ENCODE measurements at places on chromosomes 11 and 22.

GRCh38 chr11:43736502-43737200, 56.1 kb downstream of the HSD17B12 start:
- DNase-seq, result no peak

GRCh38 chr11:58505849-58506248, 2.1 kb downstream of the OR5B21 start:
- no peak for DNase-seq

- DNase-seq, result no peak
Observed at GRCh38 chr22:25359601-25360261, 140.3 kb downstream of the CRYBB2 start.

DNA sequence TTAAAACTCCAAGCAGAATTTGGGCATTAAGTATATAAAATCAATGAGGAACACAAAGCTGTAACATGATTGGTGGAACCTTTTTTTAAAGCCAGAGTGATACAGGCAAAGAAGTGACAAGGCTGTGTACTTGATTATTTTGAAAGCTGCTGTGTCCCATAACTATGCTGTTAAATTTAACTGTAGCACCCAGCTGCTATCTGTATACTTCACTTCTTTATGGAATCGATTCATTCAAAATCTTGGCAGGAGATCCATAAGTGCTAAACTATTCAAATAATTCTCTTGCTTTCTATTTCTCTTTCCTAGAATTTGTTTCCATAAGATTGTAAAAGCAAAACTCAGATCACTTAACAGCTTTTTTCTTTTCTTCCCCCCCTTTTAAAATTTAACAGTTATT, 231.7 kb downstream of the DYNC2H1 start:
- DNase-seq, result no peak

DNA sequence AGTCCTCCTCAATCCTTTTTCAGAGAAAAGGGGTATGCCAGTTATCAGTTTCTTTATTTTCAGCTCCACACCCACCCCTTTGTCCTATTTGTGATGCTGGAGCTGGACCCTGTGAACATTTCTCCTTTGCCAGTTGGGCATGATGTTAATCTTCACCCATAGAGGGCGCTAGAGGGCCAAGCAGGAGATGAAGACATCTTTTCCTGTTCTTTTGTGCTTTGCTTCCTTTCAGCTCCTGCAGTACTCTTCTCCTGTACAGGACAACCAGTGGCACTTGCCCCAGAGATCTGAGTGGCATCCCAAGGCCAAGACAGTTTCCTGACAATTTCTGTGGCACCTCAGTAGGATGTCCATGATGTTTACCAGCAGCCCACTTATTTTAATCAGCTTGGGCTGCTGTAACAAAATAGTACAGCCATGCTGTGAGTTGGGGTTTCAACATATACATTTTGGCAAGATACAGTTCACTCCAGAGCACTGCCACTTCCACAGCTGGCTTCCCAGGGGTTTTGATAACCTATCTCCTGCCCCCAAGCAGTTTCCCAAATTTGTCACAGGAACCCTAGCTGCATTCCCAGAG, 4.6 kb downstream of the SAA2 start:
- DNase-seq, result no peak

GRCh38 chr22:31080164-31080847, 812 bp upstream of the SMTN start:
- no peak for DNase-seq

GRCh38 chr22:29475550-29475949, 4.5 kb upstream of the NEFH start:
- DNase-seq, result no peak

DNA sequence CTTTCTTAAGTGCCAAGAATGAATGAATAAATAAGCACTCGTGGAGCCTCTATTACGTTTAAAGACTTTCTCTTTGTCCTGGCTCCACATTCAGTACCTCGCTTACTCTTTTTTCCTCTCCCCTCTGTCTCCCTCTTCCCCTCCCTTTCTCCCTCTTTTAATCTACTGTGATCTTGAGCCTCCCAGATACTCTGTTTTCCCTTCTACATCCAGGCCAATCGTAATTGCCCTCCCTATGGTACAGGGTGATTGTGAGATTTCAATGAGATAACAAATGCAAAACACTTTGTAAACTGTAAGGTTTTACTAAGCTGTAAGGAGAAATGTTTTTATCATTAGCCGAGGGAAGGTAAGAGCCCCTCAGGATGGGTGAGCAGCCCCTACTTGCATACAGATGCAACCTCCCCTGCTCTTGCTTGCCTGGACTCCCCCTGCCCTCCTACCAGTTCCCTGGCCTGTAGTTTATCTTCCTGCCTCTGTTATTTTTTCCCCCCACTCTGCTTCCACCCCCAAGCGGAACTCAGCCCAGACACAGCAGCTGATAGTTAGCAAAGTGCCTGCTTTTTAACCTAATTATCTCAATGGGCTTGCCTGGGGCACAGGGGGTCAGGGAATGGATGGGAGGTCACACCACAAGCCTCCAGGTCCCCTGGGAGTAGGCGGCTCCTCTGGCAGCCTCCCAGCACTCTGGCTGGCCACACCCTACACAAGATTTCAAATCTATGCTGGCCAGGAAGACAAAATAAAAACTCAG, 76.9 kb upstream of the CADM1 start:
- DNase-seq, result no peak

DNA sequence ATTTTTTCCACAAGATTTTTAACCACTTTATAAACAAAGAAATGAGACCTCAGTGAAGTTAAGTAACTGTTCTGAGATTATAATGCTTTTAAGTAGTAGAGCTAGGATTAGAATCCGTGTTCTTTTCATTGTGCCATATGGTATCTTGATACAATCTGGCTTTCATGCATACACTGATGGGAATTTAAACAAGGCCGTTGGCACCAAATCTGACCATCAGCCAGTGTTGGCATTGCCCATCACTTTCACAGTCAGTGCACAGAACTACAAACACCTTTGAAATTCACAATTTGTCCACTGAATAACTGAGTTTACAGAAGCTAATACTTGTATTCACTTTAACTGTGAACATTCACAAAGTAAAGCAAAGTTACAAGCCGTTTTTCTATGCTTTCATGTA, 1228.0 kb downstream of the TBC1D22A start:
- DNase-seq, result no peak

GRCh38 chr11:121591405-121592033, 138.8 kb upstream of the SORL1-AS1 start:
- peak; percentile 49 for DNase-seq
